SW 1271 (cell line): ENCODE measurements at places on chromosomes 2 and 18.

DNA sequence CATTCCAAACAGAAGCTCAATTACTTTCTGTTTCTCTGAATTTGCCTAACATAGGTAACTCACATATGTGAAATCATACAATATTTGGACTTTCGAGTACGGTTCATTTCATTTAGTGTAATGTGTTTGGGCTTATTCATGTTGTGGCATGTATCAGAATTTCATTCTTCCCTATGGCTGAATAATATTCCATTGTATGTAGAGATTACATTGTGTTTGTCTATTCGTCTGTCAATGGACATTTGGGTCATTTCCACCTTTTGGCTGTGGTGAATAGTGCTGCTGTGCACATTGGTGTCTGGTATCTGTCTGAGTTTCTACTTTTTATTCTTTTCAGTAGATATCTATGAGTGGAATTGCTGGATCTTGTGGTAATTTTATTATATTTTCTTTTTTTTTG, 43.9 kb downstream of the LBH start:
- DNase-seq = no peak

GRCh38 chr2:197296835-197297234, 13.7 kb downstream of the ANKRD44 start:
- DNase-seq = no peak

DNA sequence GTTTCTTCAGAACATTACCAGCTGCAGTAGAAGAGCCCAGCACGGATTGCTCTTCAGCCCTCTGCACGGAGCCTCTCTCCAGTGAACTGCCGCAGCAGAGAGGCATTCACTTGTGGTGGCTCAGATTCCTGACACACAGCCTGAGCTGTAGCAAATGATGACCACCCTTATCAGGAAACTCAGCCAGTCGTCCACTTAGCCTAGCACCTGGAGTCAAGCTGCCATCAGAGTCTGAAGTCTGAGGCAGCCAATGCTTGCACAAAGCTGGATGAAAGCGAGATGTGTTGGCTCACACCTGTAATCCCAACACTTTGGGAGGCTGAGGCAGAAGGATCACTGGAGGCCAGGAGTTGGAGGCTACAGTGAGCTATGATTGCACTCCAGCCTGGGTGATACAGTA, 11.7 kb upstream of the SAG start:
- DNase-seq = no peak

- DNase-seq = no peak
These were observed 75.1 kb downstream of the CLHC1 start for GRCh38 chr2:55156984-55157383.

GRCh38 chr2:152200101-152200500, 24.5 kb upstream of the STAM2 start:
- DNase-seq = no peak

GRCh38 chr2:49943944-49944778, 789.8 kb upstream of the FSHR start:
- no peak for DNase-seq

GRCh38 chr2:7621018-7621814, 704.0 kb downstream of the RNF144A start:
- DNase-seq = no peak

GRCh38 chr2:7599462-7600258, 682.4 kb downstream of the RNF144A start:
- no peak for DNase-seq

DNA sequence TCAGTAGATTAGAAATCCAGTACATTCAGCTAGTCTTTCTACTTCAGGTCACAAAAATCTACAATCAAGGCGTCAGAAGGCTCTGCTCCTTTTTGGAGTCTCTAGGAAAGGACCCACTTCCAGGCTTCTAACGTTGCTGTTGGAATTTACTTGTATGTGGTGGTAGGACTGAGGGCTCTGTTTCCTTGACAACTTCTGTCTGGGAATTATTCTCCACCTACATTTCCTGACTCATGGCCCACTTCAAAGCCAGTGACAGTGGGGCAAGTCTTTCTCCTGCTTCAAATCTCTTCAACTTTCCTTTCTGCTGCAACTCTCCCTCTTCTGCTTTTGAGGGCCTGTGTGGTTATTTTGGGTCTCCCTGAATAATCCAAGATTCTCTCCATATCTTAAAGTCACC, 10.4 kb upstream of the TMX3 start:
- DNase-seq = no peak
